Activated CD4-positive, alpha-beta T cell treated with anti-CD3 and anti-CD28 coated beads, Interleukin-2, amount 50 U/mL, for 48 hours (primary cell): ENCODE measurements at places on chromosomes 7 and 10.

- DNase-seq, result no peak
These were observed 45.7 kb downstream of the SNX10 start for GRCh38 chr7:26337232-26337865.

- no peak for DNase-seq
These were observed 133.5 kb downstream of the RGS10 start for GRCh38 chr10:119408969-119409371.

DNA sequence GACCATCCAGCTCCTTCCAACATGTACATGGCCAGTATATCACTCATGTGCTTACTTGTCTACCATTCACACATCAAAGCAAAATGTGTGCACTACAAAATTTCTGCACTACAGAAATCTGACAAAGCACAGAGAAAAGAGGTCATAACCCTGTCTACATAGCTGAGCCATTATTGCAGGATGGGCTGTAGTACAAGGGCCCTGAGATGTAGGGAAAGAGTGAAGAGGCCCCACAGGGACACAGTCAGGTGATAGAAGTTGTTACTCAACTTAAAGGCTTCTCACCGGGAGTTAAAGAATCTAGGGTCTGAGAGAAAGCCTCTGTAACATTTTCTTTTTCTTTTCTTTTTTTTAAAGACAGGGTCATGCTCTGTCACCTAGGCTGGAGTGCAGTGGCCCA, 17.5 kb downstream of the AVPI1 start:
- no peak for DNase-seq

DNA sequence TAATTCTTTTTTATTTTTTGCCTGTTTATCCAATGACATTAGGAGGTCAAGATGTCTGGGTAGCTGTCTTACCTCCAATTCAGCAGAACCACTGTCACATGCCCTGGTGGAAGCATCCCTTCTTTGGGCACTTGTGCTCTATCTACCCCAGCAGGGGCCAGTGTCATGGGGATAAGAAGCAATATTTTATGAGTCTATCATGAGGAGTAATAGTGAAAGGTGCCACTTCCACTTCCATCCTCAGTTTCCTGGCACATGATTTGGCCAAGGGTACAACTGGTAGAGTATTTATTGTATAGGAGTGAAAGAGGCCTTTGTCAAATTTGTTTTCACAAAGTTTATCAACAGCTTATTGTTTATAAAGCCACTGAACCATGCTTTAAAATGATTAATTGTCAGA, 112.5 kb downstream of the CCDC71L start:
- DNase-seq, result no peak

DNA sequence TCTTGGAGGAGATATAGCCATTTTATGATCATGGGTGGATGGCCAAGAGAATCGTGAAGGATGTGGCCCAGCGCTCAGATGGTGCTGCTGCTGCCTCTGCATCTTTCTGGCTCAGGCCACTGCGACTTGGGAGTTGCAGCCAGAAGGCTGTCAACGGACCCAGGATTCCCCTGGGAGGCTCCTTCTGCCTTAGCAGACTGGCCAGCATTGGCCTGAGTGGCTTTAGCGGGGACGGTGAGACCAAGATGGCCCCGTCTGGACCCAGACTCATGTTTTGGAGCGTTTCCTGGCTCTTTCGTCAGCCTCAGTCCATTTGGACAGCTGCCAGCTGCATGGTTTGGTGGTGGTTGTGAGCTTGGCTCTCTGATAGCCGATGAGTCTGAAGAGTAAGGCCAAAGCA, 97.2 kb downstream of the GALNT17 start:
- DNase-seq, result no peak

DNA sequence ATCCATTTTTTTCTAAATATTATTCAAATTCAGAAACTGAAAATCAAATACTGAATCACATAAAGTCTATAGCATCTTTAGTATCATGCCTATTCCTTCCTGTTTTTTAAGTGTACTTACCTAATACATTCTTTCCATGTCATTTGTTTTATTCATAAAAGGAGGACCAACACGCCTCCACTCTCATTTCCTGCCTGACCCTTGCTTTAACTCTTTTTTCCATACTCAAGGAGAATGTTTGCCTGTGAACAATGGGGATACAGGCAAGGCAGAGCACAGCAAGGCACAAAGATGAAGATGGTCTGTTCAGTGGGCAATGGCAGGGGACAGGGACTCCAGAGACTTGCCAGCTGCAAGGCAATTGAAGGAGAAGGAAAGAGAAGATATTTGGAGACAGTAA, 121.2 kb upstream of the FEZF1 start:
- no peak for DNase-seq

- DNase-seq, result peak; percentile 80
These were observed 65.0 kb downstream of the VWA2 start for GRCh38 chr10:114304017-114304570.

DNA sequence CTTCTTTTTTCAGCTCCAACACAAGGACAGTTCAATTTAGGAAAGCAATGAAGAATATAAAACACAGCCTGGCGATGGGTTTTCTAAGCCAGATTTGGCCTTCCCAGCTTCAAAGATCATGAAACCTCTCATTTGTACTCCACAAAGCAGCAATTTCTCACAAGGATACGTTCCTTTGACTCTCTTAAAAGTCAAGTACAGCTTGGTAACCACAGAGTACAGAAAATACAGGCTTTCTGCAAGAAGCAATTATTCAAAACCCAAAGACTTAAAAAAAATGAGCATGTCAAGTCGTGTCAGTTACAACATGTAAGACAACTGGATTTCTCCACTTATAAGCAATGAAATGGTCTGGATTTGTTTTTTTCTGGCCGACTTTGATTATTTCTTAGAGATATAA, 321.4 kb downstream of the FGFR2 start:
- DNase-seq, result no peak

GRCh38 chr10:10687751-10688150, 329.9 kb upstream of the CELF2 start:
- DNase-seq, result no peak
